ENCODE measurements at places on chromosomes 12 and 14.

- no peak for DNase-seq
These were observed 67.9 kb downstream of the GNS start for GRCh38 chr12:64691227-64691794.

DNA sequence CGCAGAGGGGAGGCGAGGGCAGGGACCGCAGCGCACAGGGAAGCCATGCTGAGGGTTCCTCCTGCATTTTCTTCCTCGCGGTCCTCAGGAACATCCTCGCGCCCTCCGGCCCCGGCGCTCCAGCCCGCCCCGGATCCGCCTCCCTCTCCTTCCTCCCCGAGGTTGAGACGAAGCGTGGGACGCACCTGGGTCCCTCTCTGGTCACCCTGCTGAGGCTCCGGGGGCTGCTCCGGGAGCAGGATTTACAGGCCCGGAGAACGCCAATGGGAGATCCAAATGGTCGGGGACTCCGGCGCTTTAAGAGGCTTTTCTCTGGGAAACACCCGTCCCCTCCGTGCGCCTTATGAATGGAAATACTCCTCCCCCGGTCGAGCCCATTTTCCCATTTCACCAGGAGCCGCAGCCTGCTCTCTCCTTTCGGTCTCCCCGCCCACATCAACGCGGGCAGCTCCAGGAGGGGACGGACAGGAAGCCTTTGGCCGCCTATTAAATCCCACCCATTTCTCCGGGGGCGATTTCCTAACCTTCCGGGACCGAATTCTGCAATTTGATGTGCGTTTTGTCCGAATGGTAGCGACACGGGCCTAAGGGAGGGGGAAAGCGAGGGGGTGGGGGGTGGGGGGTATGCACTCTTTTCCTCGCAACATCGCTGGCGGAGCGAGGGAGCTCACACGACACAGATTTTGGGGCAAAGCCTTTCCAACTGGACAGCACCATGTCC, at the start of gene UNC79:
TSS of gene UNC79 (plus strand) at position 625 of the 721 bp plus-strand sequence. CDS start at position 716, 91 bp downstream.
- no peak for DNase-seq

GRCh38 chr14:88017535-88017934, 12.6 kb downstream of the GPR65 start:
- DNase-seq: no peak

DNA sequence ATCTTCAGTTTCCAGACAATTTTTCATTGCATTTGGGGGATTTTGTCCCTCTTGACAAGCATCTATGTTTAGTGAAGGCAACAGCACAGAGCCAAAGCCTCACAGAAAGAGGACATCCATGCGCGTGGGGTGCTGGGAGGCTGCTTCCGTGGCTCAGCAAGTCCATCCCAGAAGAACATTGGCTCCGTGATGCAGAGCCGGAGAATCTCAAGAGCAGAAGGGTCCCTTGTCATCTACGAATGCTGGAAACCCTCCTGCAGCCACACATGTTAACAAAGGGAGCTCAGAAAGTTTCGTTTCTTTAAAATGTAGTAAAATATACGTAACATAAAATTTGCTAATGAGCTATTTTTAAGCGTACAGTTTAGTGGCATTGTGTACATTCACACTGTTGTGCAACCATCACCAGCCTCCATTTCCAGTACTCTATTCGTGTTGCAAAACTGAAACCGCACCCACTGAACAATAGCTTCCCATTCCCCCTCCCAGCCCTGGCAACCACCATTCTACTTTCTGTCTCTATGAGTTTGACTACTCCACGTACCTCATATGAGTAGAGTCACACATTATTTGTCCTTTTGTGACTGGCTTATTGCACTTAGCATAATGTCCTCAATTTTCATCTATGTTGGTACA, 185.9 kb downstream of the TTC7B start:
- DNase-seq: no peak

GRCh38 chr14:34190717-34191116, 239.8 kb upstream of the EGLN3 start:
- DNase-seq: no peak

- DNase-seq: peak; percentile 41
These were observed 3.7 kb downstream of the HIF1A start for GRCh38 chr14:61699027-61699426.

- DNase-seq: no peak
These were observed 152.1 kb downstream of the GLT1D1 start for GRCh38 chr12:129005416-129005815.

DNA sequence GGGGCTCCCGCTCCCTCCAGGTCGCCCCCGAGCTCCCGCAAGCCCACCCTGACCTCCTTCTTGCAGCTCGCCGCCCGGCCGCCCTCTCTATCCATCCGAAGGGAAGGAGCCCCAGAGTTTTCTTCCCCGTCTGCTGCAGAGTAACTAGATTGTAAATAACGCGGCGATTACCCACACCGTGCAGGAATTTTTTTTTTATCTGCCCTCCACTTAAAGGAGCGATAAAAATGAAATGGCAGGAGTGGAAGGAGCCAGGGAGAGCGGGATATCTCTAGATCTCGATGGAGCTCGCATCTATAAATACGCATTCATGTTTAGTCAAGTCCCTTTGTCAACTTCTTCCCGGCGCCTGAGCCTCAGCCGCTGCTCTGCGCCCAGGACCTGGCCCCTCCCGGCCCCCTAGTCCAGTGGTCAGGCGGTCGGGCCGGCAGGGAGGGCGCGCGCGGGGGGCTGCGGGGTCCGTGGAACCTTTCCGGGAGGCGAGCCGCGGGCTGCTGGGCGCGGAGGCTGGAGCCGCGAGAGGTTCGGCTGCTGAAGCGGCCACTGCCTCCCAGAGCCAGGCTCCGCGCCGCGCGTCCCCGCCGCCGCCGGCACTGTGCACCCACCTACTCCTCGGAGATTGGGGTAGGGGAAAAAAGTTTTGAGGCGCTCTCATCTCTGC, 386.0 kb downstream of the BCAT1 start:
- DNase-seq: peak; percentile 63

- no peak for DNase-seq
These were observed 15.3 kb upstream of the HVCN1 start for GRCh38 chr12:110704231-110704630.
